Glutamatergic neuron (in vitro differentiated cells): ENCODE measurements at places on chromosomes 6 and 20. TPM values are rescaled to one million over a fixed set of nuclear protein-coding genes. Genes with fewer than 3 reads are reported as not detected.

Gene AKIRIN2
- 167 TPM for total RNA-seq

Gene DAAM2
- total RNA-seq, result 0.59 TPM

Gene SUPT3H
- total RNA-seq, result 16.0 TPM

Gene ELOVL4
- total RNA-seq, result 37.2 TPM

Gene MAK
- total RNA-seq, result not detected

Gene NDUFAF4
- 45.3 TPM for total RNA-seq

Gene BPI
- not detected for total RNA-seq

Gene BEND6
- 1.2 TPM for total RNA-seq
